ENCODE measurements at places on chromosomes 1 and 21.

GRCh38 chr1:40386359-40386723 lies 12.8 kb downstream of the SMAP2 start:
- ATAC-seq: no peak

DNA sequence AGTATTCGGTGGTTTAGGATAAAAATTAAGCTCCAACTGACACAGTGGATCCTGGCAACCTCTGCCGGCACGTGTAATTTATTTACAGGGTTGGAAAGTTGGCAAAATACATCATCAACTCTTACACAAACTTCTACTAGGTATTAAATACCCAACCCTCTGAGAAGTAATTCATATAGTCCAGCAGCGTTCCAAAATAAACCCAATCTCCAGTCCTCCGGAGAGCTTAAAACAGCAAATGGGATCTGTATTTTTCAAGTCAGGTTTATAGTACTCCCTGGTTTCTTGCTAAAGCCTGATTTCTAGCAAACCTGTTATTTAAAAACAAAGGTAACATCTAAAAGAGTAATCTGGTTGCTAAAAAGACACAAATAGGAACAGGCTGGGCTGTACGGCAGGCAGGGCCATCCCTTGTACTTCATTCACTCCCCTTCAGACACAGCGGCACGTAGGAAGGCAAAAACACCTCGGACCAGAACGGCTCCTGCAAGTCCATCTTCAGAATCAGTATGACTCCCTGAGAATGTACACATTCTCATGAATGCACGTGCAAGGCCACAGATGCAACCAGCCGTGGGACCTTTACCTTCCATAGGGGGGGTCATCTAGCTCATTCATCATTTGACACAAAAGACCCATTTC lies 8.6 kb downstream of the GLIS1 start:
- no peak for ATAC-seq

DNA sequence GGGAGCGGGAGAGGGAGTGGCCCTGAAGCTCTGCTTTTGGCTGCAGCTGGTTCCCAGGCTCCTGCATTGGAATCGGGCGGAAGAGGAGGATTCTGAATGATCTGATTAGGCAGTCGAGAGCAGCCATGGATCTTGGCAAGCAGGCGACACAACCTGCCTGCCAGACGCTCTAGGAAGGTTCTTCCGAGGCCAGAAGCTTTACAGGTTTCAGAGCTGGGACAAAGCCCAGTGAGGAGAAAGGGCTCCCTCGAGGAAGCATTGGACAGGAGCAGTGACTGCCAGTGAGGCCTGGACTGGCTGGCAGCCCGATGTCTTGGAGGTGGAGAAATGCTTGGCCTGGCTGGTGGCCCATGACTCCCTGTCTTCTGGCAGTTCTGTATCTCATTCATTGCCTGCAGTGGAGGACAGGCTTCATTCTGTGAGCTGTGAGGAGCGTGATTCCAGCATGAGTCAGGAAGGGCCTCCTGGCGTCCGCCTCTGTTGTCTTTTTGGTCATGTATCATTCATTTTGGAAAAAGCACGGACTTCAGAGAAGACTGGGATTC lies 132.7 kb upstream of the IPO9 start:
- no peak for ATAC-seq

DNA sequence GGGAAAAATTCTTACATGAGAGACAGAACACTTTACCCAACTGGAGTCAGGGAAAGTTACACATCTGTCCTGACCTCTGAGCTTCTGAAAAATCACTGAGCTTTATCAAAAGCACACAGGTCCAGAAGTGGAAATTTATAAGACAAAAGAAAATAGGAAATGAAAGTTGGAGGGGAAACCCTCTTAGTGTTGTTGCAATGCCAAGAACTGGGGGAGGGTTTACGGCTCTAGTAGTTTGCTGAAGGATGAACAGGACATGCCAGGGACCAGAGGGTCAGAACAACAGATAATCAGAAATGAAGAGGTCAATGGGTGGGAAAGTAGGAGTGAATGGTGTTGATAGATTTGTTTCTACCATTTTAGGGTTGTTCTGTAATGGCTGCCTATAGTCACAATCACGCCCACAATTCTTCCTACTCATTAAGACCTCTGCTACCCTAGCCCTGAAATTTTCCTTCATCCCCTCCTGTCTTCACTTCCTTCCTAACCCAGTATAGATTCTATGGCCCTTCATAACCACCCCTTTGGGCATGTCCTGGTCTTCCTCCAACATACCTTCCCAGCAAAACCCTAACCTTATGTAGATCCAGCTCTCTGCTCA lies 30.3 kb upstream of the FMOD start:
- ATAC-seq: peak; percentile 92

GRCh38 chr1:233905416-233906051 lies 1.1 kb downstream of the SLC35F3 start:
- ATAC-seq: peak; percentile 24

GRCh38 chr1:168825820-168826219 lies 96.8 kb upstream of the DPT start:
- ATAC-seq: no peak

- ATAC-seq: no peak
Observed at GRCh38 chr1:93463960-93464359, 16.0 kb downstream of the FNBP1L start.

DNA sequence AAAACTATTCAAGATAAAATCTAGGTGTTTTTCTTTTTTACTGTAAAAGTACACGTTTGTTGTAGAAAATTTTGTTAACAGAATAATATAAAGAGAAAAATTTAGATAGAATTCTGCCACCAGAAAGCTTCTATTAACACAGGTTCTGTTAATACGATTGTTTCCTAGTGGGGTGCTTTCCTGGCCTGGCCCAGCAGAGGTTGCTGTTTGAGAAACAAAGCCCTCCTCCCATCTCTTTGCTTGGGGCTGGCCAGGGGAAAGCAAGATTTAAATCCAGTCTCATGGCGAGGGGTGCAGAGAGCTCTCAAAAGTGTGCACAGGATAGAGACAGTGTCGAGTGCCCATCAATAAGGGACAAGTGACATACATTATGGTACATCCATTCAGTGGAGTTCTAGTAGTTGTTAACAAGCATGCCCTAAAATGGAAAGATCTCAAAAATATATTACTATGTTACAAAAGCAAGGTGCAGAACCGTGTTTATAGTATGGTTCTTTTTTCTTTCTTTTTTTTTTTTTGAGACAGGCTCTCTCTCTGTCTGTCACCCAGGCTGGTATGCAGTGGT lies 14.6 kb upstream of the ACBD3 start:
- ATAC-seq: no peak

DNA sequence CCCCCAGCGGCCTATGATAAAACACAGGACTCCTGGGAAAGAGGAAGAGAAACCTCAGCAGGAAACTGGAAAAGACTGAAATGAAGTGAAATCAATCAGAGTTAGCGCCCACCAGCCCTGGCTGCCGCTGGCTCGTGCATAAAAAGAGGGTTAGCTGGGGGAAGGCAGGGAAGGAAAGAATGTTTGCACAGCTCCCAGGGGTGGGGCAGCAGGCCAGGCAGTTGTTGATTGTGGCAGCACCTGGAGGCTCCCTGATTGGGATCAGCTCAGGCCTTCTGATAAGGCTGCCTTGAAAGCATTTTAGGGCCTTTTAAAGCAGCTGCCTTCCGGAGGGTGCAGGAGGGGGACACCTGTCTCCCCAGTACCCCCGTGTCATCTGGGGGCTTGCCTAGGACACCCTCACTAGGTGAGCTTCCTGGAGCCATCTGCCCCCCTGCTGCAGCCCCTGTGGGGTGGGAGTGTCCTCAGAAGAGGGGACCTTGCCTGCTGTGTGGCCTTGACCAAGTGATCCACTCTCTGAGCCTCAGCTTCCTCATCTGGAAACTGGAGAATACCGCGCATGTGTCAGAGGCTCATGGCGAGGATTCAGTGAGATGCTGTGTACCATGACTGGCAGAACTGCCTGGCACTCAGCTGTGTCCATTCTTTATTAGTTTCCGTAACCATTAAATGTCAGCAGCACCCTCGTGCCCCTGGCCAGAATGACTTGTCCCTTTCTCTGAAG lies 6.6 kb downstream of the EPHB2 start:
- ATAC-seq: no peak

- no peak for ATAC-seq
Observed at GRCh38 chr1:64836802-64837201, 91.9 kb downstream of the RAVER2 start.

- ATAC-seq: no peak
Observed at GRCh38 chr1:153548722-153549688, at the start of gene S100A3. TSS of gene S100A3 (minus strand) at chr1:153549258. CDS start at chr1:153548485, 773 bp downstream.

DNA sequence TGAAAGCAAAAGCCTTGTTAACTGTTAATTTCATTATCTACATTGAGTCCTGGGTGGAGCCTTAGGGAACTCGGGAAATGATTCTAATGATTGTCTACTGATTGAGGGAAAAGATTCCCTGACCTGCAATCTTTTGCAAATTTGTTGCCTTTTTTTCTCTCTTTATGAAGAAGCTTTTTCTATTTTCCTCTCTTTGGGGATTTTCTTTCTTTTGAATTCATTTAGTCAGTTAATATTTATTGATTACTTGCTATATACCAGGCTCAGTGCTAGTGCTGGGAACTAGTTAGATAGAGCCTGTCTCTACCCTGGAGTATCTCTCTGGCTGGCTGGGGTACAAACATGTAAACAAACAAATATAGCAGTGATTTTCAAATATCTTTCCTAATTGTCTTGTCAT lies 71.2 kb upstream of the CACYBP start:
- ATAC-seq: no peak

DNA sequence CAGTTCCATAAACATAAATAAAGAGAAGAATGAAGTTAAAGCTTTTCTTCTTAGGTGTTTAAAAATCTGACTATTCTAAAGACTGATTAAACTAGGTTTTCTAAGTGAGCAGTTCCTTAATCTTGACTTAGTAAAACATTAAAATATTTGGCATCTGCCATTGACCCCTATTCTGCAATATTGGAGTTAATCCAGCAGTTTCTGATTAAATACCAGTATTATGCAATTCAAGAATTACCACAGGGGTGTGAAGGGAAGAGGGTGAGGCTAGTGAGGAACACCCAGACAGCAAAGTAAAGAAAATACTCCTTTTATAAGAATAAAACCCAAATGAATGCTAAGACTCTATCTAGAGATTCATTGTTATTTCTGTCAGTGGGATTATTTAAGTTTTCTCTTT lies 40.9 kb downstream of the CLIC4 start:
- ATAC-seq: no peak

DNA sequence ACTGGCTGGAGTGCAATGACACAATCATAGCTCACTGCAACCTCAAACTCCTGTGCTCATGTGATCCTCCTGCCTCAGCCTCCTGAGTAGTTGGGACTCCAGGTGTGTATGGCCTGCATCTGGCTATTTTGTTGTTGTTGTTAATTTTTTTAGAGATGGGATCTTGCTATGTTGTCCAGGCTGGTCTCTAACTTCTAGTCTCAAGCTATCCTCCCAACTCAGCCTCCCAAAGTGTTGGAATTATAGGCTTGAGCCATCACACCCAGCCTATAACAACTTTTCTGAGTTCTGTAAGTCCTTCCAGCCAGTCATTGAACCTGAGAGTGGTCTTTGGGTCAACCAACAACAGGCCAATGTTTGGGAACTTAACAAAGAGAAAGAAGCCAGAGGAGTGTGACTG lies 11.2 kb upstream of the PGBD2 start:
- ATAC-seq: no peak

GRCh38 chr1:33482412-33482811 lies 10.0 kb downstream of the ZSCAN20 start:
- no peak for ATAC-seq

- ATAC-seq: peak; percentile 34
Observed at GRCh38 chr1:201456499-201457309, 12.3 kb downstream of the PHLDA3 start.

- ATAC-seq: no peak
Observed at GRCh38 chr1:32797456-32797855, 19.7 kb downstream of the YARS1 start.

DNA sequence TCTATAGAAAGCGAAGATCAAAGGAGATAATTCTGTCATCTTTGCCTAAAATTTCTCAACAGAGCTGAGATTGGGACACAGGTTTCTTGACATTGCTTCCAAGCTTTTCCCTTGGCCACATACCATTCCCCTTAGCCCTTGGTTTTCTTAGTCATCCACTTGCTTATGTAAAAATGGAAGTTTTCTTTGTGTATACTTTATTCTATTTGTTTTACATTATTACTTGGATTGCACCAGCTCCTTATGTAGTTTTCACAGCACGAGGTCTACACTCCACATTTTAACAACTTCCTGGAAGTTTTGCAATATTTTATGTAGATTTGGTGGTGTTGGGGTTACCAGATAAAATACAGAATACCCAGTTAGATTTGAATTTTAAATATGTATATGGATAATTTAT lies 129.8 kb downstream of the PLA2G4A start:
- no peak for ATAC-seq

- no peak for ATAC-seq
Observed at GRCh38 chr21:42367367-42368165, 1.2 kb upstream of the TFF1 start.

DNA sequence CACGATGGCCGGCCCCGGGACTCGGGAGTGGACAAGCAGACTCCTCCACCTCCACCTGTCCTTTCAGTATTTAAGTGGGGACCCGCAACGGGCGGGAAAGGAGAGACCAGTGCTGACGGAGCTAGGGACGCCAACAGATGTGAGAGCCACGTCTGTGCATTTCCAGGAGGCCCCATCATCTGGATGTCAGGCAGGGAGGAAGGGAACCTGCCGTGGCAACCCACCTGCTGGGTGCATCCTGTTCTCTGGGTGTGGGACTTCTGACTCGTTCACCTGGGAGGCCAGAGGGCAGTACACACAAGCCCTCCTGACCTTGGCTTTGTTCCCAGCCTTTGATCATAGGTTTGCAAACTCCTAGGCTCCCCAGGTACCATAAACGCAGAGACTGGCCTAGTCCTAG lies 5.6 kb upstream of the PCBP3 start:
- ATAC-seq: no peak

DNA sequence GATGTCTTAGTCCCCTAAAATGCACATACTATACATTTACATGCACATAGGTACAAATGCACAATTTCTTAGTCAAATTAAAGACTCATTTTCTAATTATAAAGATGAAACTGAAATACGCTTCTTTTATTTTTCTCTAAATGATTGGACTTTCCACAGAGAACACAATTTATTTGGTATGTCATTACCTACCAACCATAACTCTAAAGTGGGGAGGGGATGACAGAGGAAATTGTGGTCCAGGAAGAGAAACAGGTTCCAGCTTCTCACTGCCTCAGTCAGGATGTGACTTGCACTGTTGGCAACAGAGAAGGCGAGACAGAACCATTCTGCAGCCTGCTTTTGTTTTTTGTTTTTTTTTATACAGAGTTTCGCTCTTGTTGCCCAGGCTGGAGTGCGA lies 1189.2 kb downstream of the PLA2G4A start:
- no peak for ATAC-seq

GRCh38 chr21:41712730-41713129 lies 54.1 kb downstream of the RIPK4 start:
- no peak for ATAC-seq

- ATAC-seq: no peak
Observed at GRCh38 chr21:32403201-32403777, 9.2 kb upstream of the EVA1C start.

GRCh38 chr1:2475571-2475970 lies 518 bp upstream of the PLCH2 start:
- ATAC-seq: no peak

DNA sequence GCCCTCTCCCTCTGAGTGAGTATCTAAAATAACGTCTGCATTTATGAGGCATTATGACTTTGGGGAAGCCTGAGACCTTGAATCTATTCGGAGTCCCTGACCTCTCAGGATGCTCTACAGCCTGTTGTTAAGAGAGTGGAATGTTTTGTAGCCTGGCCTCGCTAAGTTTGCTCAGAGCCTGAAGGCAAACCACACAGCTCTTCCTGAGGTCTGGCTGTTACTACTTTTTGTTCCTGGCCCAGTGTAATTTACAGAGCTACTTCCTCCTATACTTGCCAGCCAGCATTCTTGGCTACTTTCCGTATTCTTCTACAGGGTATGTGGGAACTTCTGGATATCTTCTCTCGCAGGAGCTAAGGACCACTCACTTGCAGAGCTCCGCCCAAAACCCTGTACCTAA lies 3.6 kb upstream of the ZMYM4 start:
- no peak for ATAC-seq

Data from stimulated activated memory B cell treated with anti-CD40 and anti-IgM and Interleukin-4, amounts not matched to agents 10 μg/mL and 1 μg/mL and 100 μg/mL, for 72 hours (primary cell).